ENCODE measurements at places on chromosomes 11 and 22. TPM values are rescaled to one million over a fixed set of nuclear protein-coding genes. Genes with fewer than 3 reads are reported as not detected.

Gene GAL
- not detected for total RNA-seq

Gene LRRC56
- 1.4 TPM for total RNA-seq

Gene THYN1
- 34.9 TPM for total RNA-seq

DNA sequence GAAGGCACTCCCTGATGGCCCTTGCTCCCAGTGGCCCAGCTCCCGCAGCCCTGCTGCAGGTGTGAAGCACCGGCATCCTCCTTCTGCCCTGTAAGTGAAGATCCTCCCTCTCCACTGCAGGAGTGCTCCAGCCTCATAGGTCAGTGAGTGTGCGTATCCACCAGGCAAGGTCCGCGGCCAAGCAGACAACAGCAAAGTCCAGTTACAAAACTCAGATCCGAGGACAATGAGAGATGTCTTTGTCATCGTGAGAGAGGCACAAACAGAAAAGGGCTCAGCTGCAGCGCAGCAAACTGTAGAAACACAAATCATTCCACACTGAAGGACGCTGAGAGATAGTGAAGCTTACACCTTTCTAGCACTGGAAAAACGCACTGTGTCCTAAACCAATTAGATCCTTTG, 46.1 kb downstream of the MYH9 start:
- DNase-seq: no peak

Gene LRRC10B
- 0.98 TPM for total RNA-seq

Gene IRAG1
- total RNA-seq: 9.6 TPM

Gene MMP7
- total RNA-seq: not detected

DNA sequence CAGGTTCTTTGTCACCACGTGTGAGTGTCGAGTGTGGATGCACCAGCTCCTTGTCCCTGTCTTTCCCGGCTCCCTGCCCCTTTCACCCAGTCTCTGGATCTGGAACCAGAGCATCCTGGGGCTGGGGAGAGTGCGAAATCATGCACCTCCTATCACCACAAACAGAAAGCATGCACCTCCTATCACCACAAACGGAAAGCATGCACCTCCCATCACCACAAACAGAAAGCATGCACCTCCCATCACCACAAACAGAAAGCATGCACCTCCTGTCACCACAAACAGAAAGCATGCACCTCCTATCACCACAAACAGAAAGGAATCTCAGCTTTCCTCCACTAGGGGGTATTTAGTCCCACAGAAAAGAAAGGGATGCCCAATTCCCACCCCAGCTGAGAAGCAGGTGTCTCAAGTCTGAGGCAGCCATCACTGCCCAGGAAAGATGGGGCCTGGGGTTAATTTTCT, 5.9 kb upstream of the GLB1L3 start:
- DNase-seq: no peak

DNA sequence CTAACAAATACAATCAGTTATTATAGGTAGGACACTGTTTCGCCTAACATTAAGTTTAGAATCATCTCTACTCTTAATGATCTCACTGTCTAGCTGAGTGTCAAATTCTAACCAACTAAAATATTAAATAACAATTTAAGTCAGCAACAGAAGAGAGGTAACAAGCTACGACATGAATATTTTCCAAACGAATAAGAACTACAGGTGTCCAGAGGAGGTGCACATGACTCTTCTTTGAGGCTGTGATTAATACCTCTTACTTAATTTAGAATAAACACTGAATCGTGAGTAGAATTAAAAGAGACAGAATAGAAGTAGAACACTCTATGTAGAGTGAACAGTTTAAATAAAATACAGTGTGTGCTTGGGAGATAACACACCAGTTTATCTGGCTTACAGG, 619.0 kb upstream of the ARHGAP42 start:
- no peak for DNase-seq

DNA sequence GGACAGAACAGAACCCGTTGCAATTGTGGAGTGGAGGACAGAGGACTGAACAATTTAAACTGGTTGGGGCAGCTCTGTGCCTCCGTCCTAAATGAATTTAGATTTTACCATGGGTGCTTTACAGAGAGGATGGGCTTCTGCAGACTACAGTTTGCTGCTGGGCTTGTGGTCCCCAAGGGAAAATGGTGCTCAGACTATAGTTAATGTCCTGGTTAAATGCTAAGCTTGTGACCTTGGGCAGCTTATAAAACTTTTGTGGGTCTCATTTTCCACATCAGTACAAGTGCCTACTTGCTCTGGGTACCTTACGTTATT, 355.2 kb upstream of the NARS2 start:
- no peak for DNase-seq

DNA sequence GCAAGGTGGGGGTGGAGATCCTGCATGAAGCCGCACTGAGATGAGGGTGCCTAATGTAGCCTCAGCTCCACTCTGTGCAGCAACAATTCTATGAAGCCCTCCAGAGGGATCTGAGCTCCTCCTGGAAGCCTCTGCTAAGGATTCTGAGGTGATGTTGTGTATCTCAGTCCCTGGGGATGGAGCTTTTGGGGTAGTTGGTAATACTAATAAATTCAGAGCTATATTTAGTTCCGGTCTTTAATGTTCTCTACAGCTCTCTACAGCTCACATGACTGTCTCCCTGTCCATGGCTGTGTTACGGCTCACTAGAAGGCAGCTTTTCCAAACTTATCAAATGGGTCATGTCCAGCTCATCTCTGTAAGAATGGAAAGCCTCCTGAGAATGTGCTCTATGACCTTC, 93.4 kb downstream of the ISX start:
- no peak for DNase-seq

Gene CERK
- 27.3 TPM for total RNA-seq

DNA sequence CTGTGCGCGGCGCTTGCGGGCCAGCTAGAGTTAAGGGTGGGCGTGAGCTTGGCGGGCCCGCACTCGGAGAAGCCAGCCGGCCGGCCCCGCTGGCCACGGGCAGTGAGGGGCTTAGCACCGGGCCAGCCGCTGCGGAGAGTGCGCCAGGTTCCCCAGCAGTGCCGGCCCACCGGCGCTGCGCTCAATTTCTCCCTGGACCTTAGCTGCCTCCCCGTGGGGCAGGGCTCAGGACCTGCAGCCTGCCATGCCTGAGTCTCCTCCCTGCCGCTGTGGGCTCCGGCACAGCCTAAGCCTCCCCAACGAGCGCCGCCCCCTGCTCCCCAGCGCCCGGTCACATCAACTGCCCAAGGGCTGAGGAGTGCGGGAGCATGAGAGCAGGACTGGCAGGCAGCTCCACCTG, 5.2 kb upstream of the PES1 start:
- DNase-seq: no peak

GRCh38 chr22:50473855-50474671, 772 bp downstream of the SBF1 start:
- DNase-seq: no peak

Gene OR9G1
- not detected for total RNA-seq

DNA sequence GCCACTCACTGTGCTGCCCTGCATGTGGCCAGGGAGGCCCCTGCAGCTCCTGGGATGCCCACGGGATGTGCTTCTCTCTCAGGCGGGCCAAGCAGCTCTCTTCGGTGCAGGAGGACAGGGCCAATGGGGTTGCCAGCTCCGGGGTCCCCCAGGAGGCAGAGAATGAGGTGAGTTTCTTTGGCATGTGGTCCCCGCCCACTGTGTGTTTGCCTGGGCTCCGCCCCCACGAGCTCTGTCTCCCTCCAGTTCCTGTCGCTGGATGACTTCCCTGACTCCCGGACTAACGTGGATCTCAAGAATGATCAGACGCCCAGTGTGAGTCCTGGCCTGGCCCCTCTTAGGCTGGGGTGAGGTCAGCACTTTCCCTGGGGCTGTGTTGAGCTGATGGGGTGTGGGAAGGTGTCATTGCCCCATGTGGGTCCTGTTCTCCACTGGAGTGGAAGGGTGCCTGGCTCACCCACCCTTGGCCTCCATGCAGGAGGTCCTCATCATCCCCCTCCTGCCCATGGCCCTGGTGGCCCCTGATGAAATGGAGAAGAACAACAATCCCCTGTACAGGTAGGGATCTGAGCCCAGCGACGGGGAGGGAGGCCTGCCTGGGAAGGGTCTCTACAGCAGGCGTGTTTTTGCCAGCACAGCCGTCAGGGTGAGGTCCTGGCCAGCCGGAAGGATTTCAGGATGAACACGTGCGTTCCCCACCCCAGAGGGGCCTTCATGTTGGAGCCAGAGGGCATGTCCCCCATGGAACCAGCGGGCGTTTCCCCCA, 7.7 kb downstream of the SCO2 start:
- DNase-seq: no peak

DNA sequence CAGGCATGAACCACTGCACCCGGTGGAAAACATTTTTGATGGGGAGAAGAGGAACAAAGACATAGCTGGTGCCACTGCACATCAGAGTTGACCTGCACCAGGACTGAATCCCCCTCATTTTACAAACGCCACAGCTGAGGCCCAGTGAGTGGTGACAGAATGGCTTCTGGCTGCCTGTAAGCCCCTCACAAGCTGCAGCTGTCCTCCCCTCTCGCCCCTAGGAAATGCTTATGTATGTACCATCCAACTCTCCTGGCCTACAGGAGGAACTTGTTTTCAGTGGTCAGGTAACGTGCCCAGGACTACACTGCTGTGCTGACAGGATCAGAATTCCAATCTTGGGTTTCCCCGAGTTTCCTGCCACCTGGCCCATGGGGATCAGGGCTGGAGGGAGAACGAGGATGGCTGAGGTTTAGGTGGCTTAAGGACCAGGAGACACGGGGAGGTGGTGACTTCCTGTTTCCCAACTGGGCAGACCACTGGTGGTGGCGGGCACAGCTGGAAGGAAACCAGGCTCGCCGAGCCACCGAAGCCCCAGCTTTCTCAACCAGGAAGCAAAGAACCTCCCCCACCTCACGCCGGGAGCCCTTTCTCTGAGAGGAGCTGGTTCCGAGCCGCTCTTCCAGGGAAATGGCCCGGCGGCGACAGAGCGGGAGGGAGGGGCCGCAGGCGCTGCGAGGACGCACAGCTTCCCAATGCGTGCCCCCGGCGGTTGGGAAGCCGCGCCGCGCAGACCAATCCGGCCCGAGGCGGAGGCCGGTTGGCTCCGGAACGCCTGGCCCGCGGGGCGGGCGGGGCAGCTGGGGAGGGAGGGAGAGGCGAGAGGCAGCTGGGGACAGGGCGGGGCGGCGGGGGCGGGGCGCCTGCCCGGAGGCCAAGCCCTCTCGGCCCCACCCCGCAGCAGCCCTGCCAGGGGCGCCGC, 1.0 kb upstream of the LRFN4 start:
- DNase-seq: peak; percentile 96

GRCh38 chr11:605286-606129, 10.2 kb downstream of the IRF7 start:
- DNase-seq: no peak

Gene TBX1
- 4.2 TPM for total RNA-seq

- no peak for DNase-seq
These were observed 19.6 kb upstream of the MN1 start for GRCh38 chr22:27820896-27821866.

GRCh38 chr11:104916442-104916841, 18.2 kb upstream of the CASP12 start:
- no peak for DNase-seq
